Activated T-helper 1 cell treated with anti-CD3 and anti-CD28 coated beads, Interleukin-12 subunit alpha, Interleukin-12 subunit beta, Interleukin-2, Interleukin-4 antibody, amounts not matched to agents 30 ng/mL and 10 ng/mL and 1 ng/mL, durations not matched to agents 14 hours and 24 hours and 36 hours (primary cell): ENCODE measurements at places on chromosomes 7 and 10. TPM values are rescaled to one million over a fixed set of nuclear protein-coding genes. Genes with fewer than 3 reads are reported as not detected.

GRCh38 chr7:133015888-133016287 is 66.0 kb downstream of the CHCHD3 start:
- DNase-seq, result no peak

GRCh38 chr10:62960416-62960815 is 144.2 kb upstream of the EGR2 start:
- DNase-seq, result no peak

PIK3AP1 gene
- 8.2 and 9.9 TPM in 2 replicates for total RNA-seq

EPO gene
- total RNA-seq, result not detected in 2 replicates

- no peak for DNase-seq
Observed at GRCh38 chr7:22662036-22662435, 65.0 kb upstream of the IL6 start.
